Spinal cord (tissue), 10 donors: ENCODE measurements at places on chromosomes 12 and 14.
A peak's percentile ranks its signal among the peaks of the same experiment; 100 is the strongest.

GRCh38 chr12:28180786-28181185 lies 9.5 kb upstream of the CCDC91 start:
- DNase-seq, result no peak

DNA sequence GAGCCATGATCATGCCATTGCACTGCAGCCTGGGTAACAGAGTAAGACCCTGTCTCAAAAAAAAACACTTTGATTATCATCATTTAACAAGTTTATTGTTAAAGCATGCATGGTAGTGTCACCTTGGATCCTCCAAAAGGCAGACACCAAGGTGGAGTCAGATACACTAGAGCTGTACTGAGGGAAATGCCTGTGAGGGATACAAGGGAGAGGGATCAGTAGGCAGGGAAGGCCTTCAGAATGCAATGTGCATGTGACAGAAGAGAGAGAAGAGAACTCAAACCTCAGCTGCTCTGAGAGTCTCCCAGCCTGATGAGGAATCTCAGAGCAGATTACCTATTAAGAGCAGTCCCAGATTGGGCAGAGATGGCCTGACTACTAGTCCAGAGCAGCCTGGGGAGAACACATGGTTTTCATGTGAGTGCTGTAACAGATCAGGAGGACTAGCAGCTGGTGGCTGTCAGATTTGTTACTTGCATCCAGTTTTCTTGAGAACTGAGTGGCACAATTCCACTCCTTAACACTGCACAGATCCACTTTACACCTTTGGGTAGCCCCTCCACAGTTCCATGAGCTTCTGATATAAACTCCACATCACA lies 38.0 kb upstream of the A2ML1 start:
- DNase-seq, result no peak

DNA sequence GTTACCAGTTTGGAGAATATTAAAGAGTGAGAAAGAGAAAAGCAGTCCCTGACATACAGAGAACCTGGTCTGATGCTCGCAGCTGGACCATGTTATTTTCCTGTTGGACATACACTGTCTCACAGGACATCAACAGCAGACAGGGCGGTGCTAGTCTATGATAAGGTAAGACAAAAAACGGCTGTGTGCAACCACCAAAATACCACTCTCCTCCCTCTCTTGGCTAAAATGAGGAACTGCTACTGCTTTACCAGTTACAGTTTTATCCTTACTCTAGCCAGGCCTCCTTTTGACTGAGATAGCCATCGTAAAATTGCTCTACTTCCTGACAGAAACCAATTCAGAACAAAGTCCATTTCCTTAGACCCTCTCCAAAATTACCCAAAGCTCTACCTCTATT lies 47.0 kb upstream of the ERGIC2 start:
- no peak for DNase-seq

- no peak for DNase-seq
These were observed 23.7 kb downstream of the LGMN start for GRCh38 chr14:92724516-92725340.

- no peak for DNase-seq
These were observed 116.8 kb upstream of the PRICKLE1 start for GRCh38 chr12:42706321-42706720.

DNA sequence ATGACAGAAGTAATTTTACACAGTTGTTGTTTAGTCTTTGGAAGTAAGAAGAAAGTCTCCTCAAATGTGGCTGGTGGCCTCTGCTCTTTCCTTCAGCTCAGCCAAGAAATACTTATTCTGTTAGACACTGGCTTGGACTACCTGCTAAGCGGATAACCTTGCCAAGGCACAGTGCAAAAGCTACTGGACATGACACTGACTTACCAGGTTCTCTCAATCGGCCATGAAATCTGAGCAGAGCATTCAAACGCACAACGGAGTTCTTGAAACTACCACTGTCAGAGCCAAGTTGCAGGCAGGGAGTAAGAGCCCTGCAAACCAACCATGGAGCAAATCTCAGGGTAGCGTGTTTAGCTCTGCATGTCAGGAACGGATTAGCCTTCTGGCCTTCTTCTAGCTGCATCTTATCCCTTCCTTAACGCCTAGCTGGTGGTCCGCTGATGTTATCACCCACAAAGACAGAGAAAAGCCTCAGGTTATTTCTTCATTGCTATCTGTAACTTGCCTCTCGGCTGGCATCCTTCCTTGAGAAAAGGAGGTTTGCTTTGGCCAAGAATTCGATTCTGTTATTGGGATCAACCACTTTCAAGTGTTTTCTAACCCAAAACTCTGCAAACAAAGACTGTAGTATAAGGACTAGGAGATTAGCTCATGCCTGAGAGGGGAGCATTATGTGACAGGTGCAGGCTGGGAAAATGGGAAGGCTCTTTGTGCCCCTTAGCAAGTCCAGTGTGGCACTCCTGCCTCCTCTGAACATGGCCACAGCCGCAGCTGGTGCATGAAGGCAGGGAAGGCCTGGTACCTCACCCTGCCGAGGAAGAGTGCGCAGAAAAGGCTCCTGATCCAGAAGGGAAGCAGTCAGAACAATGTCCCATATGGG lies 223.4 kb downstream of the GLT1D1 start:
- DNase-seq, result no peak

GRCh38 chr14:96362071-96362964 lies 823 bp downstream of the ATG2B start:
- DNase-seq, result peak; percentile 28

DNA sequence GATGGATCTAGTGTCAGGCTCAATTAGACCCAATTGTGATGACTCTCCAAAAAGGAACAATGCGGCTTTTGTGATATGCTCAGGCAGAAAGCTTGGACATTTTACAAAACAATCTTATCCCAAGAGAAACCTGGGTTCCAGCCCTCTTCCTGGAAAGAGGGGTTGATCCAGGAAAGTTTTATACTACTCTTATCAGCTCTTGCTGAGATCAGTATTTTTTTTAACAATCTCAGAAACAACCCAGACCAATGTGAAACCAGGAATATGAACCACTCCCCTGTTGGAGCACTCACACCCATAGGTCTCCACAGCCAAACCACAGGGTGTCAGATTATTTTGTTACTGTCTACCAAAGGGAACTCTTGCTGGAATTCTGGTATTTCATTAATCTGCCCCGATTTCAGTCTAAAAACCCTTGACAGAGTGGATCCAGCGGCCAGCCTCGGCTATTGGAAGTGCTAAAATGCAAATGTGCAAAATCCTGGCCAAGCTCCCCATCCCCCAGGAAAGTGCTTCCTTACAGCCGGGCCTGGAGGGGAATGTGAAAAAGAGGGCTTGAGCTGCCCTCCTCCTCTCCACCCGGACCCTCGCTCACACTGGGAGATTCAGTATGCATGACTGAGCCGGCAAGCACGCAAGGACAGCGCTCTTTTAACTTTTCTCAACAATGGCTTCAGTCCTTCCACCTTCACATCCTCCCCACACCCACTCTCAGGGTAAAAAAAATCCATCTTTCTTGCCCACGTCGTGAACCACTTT lies 4.0 kb downstream of the FBXL14 start:
- DNase-seq, result peak; percentile 86

- DNase-seq, result no peak
These were observed 336.9 kb downstream of the BMP4 start for GRCh38 chr14:53619691-53620231.

GRCh38 chr12:106179086-106179485 lies 40.3 kb upstream of the NUAK1 start:
- DNase-seq, result peak; percentile 20

DNA sequence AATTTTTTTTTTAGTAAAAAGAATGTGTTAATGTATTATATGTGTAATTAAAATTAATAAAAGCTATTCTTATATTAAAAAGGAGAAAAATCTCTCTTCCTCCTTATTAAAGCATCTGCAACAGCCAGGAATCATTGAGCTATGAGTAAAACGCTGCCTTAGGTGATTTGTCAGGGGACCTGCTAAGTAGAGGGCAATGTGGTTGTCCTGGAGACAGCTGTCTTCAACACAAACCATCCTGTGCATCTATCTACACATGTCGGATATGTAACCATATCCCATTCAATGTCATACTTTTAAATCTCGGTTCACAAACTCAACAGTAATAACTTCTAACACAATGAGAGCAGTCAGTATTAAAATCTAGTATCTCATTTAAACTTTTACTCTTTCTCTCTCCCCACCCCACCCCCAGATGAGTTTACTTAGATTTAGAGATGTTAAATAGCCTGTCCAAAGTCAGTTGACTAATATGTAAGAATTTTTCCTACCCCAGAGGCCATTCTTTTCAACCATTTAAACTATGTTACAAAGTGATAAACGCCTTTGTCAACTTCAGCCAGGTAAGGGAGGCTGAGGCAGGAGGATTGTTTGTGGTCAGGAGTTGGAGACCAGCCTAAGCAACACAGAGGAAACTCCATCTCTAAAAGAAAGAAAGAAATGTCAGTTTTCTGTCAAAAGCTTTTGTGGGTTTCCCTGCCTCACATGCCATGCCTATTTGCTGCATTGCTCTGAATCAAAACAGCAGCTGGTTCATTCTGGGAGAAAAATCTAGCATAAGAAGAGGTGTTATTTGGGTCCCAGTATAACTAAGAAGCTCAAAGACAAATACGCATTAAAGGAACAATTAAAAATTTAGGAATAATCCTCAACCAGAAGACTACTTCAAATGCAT lies 413.7 kb upstream of the CCDC196 start:
- DNase-seq, result no peak

- no peak for DNase-seq
These were observed 35.7 kb upstream of the ATP2A2 start for GRCh38 chr12:110245369-110245772.

- no peak for DNase-seq
These were observed 8.4 kb upstream of the PNMA1 start for GRCh38 chr14:73722581-73722980.

DNA sequence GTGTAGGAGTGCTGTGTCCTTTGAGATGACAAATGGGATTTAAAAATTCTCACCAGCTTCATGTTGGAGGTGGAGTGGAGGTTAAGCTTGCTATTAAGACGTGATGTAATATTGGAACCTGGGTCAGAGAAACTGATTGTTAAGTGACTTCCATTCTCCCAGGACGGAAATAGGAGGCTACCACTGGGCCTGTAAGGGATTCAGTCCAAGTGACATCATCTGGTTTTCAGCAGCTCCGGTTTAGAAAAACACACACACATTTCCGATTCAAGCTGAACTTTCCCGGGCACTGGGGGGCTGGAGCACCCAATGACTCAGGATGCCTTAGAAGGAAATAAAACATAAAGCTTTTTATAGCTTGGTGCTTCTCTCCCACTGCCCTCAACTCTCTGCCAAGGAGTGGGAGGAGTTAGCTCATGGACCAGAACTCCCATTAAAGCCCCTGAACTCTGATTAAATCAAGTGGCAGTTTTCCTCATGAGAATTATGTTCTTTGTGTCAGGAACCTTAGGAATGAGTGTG lies 12.4 kb downstream of the CALM1 start:
- no peak for DNase-seq

DNA sequence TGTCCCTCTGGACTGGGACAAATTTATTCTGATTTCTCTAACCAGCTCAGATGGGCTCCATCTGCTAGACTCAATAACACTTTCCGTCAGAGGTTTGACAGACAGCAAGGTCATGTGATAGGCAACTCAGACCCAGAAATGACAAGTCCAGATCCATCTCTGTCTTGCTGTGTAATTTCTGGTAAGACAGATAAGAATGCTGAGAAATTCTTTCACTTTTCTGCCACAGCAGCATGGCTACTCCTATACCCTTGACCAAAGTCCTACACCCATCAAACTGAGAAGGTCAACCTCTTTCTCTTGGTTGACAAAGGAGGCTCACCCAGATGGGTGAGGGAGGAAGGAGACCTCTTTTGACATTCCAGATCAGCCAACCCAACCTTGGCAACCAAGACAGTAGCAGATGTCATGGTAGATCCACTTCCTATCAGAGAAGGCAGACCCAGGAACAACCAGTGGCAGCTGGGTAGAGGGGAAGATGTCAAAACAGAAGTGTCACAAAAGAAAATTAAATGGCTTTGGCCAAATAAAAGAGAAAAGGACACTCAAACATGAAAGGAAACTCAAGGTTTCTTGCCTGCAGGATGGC lies 36.9 kb upstream of the PRKAB1 start:
- DNase-seq, result no peak

DNA sequence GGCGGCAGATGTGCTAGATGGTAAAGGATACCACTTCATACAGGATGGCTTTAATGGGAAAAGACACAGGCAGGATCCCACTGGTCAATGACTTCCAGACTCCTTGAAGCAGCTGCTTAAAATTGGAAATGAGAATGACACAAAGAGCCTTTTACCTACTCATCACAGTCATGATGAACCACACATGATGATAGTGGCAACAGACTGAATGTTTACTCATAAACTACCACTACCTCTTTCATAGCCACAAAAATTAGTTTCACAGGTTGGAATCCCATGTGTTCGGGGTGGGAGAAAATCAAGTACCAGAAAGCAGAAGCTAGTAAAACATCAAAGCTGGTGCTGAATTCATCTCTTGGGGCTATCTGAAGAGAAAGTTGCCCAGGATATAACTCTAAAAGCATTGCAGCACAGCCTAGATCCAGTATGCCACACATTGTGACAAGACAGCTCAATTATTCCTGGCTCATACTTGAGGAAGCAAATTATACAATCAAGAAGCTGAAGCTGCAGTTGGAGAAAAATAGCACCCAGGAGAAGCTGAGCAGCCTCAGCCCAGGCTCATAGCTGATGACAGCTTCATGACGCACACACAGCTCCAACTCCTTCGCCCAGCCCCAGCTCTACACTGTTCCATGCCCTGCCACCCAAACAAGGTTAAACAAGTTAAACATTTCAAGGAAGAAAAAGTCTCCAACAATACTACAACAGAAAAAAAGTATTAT lies 29.0 kb upstream of the C12orf50 start:
- DNase-seq, result no peak

DNA sequence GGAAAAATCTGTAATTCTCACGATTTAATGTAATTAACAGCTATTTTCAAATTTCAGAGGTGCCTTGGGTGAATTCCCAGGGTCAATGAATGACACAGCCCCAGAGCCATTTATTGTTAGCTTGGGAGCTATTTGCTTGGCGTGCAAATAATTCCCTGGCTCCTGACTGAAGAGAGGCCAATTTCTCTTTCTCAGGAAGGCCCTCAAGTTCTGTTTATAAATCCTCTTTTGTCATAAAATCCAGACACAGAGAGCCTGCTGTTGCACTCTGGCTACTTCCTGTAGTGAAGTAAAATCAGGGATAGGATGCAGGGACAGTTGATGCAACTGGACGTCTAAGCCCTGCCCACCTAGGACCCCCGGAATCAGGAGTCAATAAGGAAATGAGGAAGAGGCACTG lies 154.3 kb downstream of the TMX1 start:
- no peak for DNase-seq

DNA sequence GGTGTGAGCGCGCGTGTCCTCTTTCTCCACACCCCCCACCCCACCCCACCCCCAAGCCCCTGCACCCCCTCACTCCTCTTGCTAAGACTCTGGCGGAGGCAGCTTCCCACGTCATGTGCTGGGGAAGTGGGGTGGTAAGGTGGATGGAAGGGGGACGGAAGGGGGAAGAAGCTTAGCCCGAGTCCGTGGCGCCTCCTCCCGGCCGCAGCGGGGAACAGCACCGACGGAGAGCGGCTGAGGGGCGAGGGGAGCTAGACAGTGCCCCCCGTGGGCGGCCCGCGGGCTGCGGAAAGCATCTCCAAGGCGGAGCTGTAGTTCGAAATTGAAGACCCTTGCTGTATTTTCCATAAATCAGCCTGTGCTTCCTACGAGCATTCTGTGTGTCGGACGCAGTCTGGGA lies 588 bp upstream of the GRIN2B start:
- DNase-seq, result no peak
